ENCODE measurements at places on chromosomes 5 and 9.

GRCh38 chr9:134335061-134335460 lies 8.8 kb downstream of the RXRA start:
- DNase-seq: no peak

- no peak for DNase-seq
These were observed 4.3 kb upstream of the SURF6 start for GRCh38 chr9:133340256-133340655.

DNA sequence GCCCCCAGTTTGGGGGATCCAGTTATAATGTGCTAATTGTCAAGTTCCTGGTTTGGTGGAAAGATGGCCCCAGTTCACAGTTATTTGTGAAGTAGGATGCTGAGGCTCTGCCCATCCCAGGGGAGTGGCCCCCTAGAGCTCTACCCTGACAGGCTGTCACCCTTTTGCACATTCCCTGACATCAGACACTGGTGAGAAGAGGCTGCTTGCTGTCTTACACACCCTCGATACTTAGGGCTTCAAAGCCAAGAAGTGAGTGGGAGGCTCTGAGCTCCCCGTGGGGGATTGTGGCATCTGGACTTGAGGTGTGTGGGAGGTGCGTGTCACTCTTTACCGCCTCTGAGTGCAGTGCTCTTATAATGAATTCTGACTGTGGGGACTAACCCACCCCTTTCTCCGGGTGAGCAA lies 168.5 kb downstream of the DOCK2 start:
- DNase-seq: no peak

DNA sequence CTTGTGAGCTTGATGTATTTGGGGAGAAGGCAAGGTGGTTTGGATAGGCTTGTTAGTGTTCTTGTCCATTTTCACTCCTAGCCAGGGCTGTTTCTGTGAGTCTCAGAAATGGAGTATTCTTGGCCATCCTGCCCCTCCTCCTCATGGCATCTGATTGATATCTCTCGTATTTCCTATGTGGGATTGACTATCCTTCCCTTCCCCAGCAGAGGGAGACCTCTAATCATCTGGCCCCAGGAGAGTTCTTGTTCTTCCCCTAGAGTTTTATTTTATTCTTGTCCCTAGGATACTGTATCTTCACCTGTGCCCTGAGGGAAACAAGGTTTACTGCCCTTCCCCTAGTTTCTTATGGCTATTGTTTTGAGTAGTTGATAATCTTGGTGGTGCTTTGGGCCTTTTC lies 114.4 kb downstream of the VPS13A start:
- DNase-seq: no peak

- no peak for DNase-seq
These were observed 720.6 kb downstream of the SEMA5A start for GRCh38 chr5:8825139-8825757.

DNA sequence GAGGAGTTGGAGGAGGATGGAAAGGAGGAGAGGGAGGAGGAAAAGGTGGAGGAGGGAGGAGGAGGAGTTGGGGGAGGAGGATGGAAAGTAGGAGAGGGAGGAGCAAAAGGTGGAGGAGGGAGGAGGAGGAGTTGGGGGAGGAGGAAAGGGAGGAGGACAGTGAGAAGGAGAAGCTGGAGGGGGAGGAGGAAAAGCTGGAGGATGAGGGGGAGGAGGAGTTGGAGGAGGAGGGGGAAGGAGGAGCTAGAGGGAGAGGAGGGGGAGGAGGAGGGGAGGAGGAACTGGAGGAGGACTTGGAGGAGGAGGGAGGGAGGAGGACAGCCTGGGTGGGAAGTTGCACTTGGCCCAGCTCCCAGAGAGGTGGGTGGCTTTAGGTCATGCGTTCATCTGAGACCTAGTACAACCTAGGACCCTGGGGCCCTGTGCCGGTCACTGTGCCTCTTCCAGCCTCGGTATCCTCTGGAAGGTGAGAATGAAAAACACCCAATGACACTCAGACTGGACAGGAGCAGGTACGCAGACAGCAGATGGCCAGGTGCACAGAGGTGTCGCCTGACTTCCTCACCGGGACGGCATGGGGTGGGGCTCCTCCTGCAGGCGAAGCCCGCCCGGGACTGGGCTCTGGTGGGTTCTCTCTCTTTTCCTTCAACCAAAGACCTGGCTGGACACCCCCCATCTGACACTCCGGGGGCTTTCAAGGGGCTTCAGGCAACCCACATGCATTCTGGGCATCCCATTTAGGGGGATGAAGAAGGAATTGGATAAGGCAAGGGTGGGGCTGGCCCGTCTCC lies 12.2 kb upstream of the SLC2A6 start:
- DNase-seq: no peak

DNA sequence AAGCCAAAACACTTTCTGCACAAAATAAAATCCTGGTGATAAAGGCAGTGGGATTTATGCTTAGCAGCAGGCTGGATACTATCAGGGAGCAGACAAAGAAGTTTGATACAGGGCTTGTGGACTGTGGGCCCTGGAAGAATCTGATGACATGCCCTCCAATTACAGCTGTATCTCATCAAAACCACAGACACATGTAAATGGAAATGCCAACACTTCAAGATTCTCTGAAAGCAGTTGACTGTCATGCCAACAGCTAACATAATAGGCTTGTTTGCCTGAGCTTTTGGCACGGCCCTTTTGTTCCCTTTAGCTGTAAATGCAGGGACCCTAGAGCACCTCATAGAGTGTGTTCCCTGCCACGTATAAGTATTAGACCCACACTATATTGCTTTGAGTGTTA lies 114.4 kb downstream of the STK32A start:
- no peak for DNase-seq

DNA sequence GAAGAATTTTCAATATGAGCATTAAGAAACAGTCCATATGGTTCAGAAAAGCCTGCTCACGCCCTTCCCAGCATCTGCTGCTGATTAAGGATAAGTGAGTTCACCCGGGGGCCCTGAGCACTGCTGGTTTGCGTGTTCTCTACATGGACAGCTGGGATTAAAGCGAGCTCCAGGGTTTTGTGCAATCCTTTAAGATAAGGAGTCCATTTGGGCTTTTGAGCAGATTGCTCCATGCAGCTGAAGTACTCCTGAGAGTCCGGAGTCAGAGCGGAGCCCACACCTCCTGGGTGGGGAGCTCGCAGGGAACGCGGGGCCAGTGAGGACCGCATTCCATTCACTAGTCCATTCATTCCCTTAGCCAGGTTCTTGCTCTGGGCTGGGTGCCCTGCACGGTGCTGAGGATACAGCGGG lies 149.3 kb upstream of the COL5A1 start:
- no peak for DNase-seq

DNA sequence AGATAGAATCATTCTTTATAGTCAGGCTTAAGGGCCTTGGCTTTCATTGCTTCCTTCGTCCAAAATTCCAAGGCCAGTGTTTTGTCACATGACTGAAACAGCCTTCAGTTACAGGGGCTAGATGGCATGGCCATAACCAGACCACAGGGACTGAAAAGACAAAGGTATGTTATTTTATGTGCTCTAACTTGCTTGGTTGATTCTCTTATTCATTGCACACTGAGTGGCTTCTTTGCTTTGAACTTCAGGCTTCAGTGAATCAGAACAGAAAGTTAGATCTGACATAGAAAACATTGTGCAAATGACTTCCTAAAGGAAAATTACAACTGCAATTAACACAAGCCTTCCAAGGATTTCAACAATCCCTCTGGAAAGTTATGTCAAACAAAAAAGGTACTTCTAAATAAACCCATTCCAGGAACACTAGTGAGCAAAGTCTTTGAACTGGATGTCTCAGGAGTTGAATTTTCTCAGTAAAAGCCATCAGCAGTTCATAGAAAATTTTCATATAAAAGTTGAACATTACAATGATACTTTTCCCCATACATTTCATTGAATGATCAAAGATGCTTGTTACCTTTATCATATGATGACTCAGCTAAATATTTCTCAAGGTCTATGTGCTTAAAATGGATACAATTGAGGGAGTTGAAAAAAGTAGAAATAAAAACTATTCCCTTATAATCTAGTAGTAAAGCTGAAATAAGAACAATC lies 355.3 kb downstream of the TMEM232 start:
- no peak for DNase-seq

DNA sequence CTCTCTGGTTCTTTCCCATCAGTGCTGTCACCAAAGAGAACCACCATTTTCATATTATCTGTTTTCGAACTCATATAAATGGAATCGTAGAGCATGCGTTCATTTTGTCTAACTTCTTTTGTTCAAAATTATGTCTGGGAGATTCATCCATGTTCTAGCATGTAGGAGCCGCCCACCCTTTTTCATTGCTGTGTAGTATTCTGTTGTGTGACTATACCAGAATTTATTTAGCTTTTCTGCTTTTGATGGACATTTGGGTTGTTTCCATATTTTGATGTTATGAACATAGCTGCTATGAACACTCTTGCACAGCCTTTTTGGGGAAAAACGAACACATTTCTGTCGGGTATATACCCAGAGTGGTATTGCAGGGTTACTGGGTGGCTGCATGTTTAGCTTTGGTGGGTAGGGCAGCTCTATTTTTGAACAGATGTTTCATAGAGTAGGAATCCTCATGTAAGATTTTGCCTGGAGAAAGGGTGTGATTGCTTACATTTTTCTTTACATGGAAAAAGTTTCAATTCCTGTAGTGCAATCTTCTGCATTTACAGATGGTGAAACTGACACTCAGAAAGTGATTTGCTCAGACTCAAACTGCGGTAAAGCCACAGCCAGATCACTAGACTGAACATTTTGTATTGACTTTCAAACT lies 100.2 kb upstream of the IL12B start:
- DNase-seq: no peak

DNA sequence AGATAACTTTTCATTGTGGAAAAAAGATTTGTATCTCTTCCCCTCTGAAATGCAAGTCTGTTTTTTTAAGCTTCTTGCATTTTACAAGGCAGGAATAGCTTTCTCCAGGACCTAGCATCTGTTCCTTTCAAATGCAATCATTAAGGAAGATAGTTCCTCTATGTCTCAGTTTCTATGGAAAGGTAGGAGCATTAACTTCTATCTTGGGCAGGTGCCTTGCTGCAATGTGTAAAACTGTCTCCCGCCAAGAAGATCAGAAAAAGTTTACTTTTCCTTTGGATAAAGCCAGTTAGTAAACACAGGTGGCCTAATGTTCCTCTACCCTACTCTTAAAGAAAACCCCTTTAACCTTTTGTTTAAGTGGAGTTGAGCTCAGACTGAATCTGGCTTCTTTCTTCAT lies 560.6 kb upstream of the CYLC2 start:
- no peak for DNase-seq

- no peak for DNase-seq
These were observed 5.3 kb upstream of the ABL1 start for GRCh38 chr9:130829762-130830161.

DNA sequence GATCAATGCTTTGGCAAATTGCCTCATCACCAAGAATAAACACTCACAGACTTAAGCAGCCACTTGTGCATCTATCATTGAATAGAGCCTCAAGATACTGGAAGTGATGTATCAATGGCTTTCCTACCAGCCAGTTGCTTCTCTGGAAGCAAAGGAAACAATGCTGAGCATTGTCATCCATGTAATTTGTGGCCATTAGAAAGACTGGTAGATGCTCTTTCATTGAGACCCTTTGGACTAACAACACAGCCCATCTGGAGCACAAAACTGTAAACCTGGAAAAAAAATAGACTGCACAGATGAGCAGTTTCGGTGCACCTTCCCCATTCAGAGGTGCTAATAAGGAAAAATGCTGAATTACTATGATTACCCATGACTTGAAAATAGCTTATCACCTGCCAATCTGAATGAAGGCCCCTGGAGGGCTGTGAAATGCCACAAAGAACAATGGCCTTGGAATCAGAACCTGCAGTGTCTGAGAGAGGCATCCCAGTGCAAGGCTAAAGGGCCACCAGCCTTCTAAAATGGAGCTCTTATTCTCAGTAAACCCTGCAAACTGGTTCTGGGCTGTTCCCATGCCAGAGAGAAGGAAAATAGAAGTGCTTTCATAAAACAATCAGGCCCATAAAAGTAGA lies 127.5 kb downstream of the RFK start:
- DNase-seq: no peak
